ENCODE measurements at places on chromosomes 7 and 10.

DNA sequence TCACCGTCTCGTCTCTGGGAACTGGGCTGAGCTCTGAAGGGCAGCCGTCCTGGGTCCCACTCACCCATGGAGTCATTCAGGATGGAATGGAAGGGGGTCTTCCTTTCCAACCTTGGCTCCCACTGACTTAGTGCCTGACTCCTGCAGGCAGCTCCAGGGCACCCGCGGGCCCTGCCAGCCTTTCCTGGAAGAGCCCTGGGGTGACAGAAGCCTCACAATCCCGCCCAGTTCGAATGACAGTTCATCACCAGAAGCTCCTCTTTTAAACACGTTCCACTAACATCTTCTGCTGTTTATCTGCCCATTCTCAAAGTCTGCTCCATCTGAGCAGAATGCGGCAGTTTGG, 110.6 kb downstream of the TNS3 start:
- no peak for DNase-seq

DNA sequence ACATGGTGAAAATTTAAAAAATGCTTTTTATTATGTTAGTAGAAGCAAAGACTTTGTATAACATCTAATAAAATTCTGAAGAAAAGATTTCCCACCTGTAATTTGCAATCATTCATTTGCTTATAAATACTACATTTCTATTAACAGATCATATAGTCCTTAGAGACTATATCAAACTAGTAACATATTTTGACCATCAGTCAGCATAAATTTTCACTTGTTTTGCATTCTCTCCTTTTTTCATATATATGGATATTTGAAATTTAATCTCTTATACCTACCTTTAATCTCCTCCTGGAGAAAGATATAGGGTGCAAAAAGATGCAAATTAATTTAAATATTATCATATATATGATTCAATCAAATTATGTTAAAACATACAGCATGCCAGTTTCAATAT, 16.9 kb upstream of the TAS2R16 start:
- DNase-seq: no peak

DNA sequence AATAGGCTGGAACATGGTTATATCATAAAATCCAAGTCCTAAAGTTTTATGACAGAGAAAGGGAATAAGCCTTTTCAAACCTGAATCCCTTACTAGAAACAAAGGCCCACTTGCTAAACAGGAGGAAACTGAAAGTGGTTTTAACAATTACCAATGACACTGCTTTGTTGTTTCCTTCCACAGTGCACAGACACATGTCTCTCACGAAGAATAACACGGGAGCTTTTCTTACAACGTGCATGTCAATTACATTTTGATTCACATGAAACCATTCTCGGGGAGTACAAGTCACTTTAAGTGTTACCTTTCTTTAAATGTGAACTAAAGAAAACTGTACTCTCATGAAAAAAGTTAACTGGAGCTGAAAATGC, 1.4 kb downstream of the MRPS33 start:
- DNase-seq: no peak

GRCh38 chr7:130095812-130096211, 25.5 kb downstream of the KLHDC10 start:
- no peak for DNase-seq

DNA sequence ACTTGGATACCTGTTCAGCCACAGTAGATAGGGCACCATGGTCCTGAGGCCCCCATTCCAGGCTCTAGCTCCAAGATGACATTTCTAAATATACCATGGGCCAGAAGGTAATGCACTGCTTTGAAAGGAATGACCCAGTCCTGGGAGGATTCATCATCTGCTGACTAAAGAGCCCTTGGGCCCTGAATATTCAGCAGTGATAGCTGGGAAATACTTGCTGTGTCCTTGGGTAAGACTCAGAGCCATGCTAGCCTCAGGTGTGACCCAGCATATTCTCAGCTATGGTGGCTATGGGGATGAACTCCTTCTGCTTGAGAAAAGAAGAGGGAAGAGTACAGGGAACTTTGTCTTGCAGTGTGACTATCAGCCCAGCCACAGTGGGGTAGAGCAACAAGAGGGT, 21.3 kb upstream of the AGR2 start:
- no peak for DNase-seq

GRCh38 chr7:47568547-47568946, 13.4 kb downstream of the TNS3 start:
- DNase-seq: no peak

GRCh38 chr10:23453465-23453864, 14.6 kb downstream of the OTUD1 start:
- DNase-seq: no peak

DNA sequence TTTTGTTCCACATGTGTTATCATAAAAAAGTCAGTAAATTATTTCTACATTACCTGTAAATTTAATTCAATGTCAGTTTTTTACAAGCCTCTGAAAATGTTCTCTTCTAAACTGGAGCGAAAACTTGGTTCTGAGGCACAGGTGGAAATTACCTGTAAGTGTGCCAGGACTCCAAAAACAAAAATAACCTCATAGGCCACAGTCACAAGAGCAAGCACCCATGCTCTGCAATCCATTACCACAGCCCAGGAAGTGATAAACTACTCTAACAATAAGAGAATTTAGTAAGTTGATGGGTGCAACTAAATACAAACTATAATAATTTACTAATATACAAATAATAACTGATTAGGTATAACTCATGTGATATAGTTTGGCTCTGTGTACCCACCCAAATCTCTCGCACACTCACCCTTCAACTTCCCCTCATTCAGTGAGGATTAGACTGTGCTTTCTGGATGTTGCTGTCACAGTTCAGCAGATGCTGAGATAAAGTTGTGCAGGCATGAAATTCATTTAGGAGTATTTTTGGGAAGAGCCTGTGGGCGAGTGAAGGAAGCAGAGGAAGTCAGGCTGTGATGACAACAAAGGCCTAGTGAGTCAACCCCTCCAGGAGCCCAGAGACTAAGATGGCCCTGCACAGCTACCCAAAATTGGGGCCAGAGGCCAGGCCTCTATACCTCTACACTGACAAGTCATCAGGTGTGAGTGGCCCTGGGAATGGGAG, 16.3 kb upstream of the GIMAP6 start:
- no peak for DNase-seq

DNA sequence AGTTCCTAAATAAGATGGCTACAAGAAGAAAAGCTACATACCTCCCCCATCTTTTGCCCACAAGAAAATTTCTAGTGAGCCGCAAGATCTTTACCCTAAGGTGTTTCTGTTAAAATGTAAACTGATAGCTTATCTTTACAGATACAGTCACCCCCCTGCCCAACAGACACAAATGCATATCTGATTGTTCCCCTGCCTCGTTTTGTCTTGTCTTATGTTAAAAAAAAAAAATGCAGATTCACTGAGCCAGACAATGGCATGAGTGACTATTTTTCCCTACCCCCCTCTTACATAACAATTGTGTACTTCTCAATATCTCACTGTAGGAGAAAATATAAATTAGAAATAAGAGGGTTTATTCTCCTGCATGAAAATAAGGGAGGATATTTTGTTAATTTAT, 8.5 kb downstream of the ZNF138 start:
- no peak for DNase-seq

DNA sequence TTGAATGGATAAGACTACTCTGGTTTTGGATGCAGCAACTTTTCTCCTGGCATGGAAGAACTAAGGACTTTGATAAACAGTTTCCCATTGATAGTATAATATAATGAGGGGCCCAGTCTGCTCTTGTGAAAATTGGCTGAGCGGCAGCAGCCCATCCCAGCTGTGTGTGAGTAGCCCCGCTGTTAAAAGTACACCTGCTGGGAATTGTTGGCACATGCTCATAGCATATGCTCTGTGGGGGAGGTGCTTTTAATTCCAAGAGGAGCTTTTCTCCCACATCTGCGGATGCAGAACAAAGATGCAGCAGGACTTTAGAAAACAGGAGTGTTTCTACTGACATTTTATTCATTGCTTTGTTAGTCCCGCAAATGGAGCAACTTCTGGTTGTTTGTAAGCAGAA, 19.0 kb downstream of the SRI start:
- no peak for DNase-seq

DNA sequence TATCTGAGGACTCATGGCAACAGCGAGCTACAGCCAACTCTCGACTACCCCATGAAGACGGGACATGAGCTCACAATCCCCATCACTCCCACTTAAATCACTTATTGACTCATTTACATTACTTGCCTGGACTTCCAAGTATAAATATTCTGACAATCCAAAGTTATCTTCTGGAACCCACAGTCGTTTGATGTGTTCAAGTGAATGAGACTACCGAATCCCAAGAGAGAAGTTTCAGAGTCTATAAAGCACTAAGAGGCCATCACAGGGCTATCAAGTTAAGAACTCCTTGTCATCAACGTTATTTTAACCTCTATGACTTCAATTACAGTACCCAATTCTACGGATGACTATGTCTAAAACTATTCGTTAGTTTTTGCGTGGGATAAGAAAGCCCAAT, 11.5 kb upstream of the ANAPC16 start:
- DNase-seq: no peak

DNA sequence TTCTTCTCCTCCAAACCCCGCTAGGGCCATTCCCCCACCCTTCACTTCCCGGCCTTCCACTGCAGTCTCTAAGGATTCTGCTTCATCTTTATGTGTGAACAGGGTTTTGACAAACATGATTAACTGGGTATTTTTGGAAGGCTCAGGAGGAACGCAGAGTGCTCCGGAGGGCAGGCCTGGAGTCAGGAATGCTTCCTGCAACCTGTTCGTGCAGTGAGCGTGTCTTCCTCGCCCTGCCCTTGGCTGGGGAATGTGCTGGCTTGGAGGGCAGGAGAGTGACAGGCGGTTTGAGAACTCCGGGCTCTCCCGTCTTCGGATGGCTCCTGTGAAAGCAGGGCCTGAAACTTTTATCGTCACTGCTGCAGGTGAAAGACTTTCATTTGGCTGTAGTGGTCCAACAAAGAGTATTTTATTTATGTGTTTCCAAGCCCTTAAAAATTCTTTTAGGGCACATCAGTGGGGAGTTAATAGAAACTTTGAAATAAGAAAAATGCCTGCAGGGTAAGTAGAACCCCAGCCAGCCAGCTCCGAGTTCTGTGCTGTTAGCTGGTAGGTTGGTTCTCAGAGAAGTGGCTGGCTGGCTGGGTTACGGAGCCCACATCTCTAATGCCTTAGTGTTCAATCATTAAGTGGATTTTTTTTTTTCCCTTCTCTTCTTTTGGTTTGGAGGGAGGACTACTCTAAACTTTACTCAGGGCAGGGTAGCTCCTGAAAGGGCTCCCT, 51.0 kb downstream of the TCF7L2 start:
- no peak for DNase-seq

DNA sequence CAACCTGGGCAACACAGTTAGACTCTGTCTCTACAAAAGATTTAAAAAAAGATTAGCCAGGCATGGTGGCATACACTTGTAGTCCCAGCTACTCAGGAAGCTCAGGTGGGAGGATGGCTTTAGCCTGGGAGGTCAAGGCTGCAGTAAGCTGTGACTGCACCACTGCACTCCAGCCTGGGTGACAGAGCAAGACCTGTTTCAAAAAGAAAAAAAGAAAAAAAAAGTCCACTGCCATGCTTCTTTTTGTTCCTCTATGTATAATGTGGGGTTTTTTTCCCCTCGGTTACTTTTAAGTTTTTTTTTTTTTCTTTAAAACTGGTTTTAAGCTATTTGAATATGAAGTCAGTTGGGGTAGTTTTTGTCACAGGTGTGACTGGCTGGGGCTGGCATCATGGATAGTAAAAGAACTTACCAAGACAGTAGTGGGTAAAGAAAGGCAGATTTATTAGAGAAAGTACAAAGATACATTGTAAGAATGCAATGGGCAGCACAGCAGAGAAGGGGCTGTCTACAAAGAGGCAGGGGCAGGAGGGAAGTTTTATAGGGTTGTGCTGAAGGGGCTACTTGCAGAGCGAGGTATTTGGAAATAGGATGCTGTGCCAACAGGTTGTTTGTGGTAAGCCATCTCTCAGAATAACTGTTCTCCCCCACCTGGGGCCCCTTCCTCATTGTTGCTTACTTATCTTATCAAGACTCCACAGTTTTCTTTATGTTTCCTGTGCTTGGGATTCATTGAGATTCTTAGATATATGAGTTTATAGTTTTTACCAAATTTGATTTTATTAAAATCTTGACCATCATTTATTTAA, 177.3 kb downstream of the PHTF2 start:
- no peak for DNase-seq

DNA sequence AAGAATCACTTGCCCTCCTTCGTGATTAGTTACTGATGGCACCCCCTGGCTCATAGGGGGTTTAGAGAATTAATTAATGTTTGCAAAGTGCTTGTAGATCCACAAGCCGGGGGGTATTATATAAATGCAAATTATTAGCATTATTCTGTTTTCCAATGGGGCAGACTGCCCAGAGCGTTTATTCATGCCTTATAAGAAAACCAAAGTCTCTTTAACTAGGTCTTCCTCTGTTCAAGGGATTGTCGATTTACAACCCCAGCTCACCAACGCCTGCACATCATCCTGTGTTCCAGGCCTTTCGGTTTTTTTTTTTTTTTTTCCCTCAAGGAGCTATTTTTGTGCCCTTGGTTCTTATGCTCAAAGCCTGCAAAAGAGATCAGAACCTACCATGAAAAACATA, 630.7 kb downstream of the PARD3 start:
- DNase-seq: no peak

- no peak for DNase-seq
These were observed 264.5 kb downstream of the PLXNA4 start for GRCh38 chr7:132311733-132312132.

DNA sequence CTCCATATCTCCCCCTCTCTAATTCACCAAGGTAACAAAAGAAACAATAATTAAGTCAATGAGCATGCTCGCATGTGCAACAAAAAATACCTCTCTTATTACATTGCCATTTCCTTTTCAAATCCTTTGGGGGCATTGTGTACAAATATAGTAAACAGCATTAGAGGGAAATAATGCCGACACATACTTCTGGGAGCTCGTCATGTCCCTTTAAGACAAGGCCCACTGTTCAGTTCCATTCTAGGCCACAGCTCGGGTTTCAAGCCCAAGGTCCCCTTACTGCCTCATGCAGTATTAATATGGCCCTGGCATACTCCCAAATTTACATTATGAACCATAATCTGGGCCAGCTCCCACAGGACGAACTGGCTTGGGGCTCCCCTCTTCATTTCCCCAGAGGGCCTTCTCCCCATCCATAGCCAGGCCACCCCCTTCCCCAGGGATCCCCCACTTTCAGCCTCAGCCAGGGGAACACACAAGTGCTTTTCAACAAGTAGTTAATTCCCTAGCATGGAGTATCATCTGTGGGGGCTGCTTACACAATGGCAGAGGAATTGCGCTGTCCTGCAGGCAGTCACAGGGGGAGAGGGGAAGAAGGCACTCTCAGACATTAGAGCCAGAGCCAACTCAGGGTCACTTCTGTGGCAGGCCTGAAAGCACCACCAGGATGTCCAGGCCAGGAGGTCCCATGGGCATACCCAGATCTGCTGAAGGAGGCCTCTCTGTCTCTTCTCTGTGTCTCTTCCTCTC, 110.6 kb downstream of the KCNMA1 start:
- DNase-seq: no peak

DNA sequence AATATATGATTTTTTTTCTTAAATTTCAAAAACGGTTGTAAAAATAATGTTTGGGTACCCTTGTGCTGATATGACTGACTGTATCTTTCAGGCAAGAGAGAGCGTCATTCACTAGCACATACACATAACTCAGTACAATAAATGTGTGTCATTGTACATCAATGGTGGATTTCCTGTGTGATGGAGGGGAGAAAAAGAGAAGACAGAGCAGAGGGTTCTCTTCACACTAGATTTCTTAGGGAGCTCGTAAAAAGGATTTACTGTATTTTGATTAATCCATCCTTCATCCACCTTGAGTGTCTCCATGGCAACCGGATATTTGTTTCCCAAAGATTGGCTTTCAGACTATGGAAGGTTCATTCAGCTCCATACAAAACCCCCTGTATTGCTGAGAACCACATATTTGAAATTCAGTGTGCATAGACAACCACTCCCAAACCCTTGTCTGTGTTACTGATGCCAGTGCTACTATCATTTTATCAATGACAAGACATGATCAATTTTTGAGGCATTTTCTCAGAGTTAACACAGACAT, 150.6 kb downstream of the AKR1D1 start:
- no peak for DNase-seq
